ENCODE measurements at places on chromosomes 6 and 20.

GRCh38 chr6:91718198-91718597 is 1131.3 kb upstream of the MAP3K7 start:
- no peaks in the 10 kb centered on the region for H3K27me3 ChIP-seq
- no peak overlapping the region for H3K4me3 ChIP-seq
- no peaks in the 10 kb centered on the region for H3K4me1 ChIP-seq
- no peak for DNase-seq

DNA sequence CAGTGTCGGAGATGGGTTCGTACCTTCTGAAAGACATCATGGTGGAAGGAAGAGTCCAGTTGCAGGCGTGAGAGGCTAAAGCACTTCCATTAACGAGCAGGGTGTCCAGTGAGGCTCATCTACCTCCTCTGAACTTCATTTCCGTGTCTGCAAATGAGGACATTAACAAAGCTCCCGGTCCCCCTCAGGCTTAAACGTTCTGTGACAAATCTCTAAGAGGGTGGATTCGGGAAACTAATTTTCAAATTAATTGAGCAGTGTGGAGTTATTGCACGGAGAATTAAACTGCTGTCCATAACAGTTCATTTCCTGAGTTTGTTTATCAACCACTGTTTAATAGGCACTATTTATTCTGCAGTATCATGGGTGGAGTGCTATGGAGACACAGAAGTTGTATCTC is 68.2 kb downstream of the TRMT6 start:
- no peak overlapping the region for H3K4me3 ChIP-seq
- peaks cover 33% of the 10 kb centered on the region for H3K27me3 ChIP-seq
- H3K27ac ChIP-seq, result no peak overlapping the region

DNA sequence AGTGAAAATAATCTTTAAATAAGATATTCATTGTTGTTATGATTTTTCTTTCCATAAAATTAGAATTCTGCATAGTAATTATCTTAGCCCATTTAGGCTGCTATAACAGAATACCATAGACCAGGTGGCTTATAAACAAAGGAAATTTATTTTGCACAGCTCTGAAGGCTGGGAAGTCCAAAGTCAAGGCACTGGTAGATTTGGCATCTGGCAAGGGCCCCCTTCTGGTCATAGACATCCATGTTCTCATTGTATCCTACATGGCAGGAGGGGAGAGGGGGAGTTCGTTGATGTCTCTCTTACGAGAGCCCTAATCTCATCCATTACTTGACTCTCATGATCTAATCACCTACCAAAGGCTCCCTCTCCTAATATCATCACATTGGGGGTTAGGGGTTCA is 175.0 kb upstream of the CCN2 start:
- H3K4me3 ChIP-seq, result no peak overlapping the region
- peaks cover 31% of the 10 kb centered on the region for H3K4me1 ChIP-seq
- no peak overlapping the region for H3K27ac ChIP-seq
- no peaks in the 10 kb centered on the region for H3K27me3 ChIP-seq

DNA sequence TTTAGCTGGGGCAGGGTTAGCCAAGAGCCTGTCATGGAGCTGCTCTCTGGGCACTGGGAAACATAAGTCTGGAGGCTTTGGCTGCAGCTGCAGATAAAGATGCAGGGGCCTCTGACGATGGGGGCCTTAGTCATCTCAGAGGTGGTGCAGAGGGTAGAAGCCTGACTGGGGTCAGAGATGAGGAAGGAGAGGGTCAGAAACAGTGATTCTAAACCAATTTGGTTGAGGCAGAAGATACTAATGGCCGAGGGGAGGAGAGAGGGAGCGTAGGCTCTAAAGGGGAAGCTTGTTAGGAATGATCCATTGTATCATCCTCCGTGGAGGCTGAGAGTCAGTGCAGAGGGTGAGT is 33.8 kb downstream of the PLEKHG1 start:
- H3K27ac ChIP-seq, result no peak overlapping the region
- DNase-seq, result no peak
- no peak overlapping the region for H3K4me3 ChIP-seq

DNA sequence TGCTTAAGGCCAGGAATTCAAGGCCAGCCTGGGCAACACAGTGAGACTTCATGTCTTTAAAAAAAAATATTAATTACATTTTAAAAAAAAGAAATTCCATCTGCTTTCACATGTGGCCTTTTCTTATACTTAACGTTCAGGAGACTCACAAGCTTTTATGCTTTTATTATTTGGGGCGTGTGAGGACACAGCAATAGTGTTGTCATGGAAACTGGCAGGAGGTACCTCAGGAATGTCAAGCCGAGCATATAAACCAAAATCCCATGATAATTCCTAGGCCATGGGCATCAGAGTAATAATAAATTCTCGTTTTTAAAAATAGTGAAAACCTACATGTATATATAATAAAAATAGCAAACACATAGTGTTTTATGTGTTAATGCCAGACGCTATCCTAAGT is 89.8 kb downstream of the IYD start:
- no peak overlapping the region for H3K4me3 ChIP-seq
- no peak for DNase-seq
- no peak overlapping the region for H3K27ac ChIP-seq
- peaks cover 1% of the 10 kb centered on the region for H3K27me3 ChIP-seq
- H3K36me3 ChIP-seq, result no peaks in the 10 kb centered on the region

- DNase-seq, result no peak
- peak overlapping the region; percentile 51 for H3K4me3 ChIP-seq
- H3K36me3 ChIP-seq, result no peaks in the 10 kb centered on the region
- H3K27ac ChIP-seq, result no peak overlapping the region
Measured at GRCh38 chr6:107704347-107705013, 119.6 kb downstream of the SCML4 start.

DNA sequence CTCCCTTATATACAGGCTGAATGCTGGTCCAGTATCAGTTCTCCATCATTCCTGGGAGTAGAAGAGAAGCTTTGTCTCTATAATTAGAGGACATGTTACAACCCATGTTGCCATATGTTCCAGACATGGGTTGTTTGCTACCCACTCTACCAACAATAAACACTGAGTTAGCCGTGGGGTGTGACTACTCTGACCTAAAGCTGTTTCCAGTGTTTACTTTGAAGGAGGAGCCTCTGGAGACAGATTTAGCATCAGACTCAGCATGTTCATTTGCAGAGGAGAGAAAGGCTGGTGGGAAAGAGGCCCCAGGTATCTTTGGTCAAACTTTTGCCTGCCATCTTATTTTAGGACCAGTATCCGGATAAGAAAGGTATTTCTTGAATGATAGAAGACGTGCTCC is 157.9 kb upstream of the SNX9 start:
- H3K27me3 ChIP-seq, result no peaks in the 10 kb centered on the region
- H3K4me1 ChIP-seq, result peaks cover 21% of the 10 kb centered on the region
- no peak overlapping the region for H3K27ac ChIP-seq

- H3K4me3 ChIP-seq, result no peak overlapping the region
- DNase-seq, result no peak
- H3K27me3 ChIP-seq, result no peaks in the 10 kb centered on the region
- H3K27ac ChIP-seq, result no peak overlapping the region
Measured at GRCh38 chr6:158766621-158767455, 52.3 kb downstream of the EZR start.

DNA sequence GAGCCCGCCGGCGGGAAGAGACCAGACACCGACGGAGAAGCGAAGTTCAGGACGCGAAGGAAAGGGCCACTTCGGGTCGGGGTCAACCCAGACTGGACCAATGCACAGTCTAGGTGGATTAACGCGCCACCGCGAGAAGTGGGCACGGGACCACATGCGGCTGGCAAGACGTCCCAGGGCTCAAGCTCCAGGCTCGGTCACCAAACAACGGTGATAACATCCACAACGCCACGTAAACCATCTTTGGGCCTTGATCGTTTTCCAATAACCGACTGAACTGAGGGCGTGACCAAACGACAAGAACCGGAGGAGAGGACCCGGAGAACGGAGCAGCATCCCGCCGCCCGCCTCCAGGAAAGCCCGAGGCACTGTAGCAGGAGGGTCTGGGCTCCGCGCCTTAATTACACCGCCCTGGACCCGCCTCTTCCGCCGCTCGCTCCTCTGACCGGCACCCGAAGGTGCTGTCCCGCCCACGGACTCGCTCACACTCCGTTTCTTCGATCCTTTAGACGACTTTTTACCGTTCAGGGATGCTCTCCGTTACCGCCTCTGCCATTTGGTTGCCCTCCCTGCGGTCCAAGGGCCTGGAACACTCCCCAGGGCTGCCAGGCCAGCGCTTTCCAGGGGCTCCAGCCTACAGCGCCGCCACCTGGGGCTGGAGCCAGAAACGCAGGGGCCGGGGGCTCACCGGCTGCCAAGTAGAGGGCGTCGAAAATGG is 44.1 kb downstream of the DPPA5 start:
- H3K4me1 ChIP-seq, result peaks cover 35% of the 10 kb centered on the region
- H3K4me3 ChIP-seq, result peak overlapping the region; percentile 96
- H3K27ac ChIP-seq, result peak overlapping the region; percentile 93

DNA sequence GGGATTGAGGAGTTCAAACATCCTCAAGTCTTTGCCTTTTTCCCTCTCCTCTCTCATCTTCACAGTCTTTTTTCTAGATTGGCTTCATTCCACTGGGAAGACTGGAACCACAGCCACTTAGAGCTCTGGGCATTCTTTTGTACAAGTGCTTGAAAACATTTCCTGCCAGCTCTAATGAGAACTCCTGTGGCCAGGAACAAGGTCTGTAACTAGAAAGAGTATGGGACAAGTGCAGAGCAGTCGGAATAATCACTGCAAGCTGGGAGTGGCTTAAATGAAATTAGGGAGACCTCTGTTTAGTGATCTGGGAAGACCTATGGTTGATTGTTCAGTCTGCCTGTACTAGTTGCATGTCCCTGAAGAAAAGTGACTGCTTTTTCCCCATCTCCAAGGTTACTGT is 41.0 kb upstream of the SMIM8 start:
- H3K4me3 ChIP-seq, result no peak overlapping the region
- H3K27ac ChIP-seq, result no peak overlapping the region
- no peaks in the 10 kb centered on the region for H3K36me3 ChIP-seq
- peaks cover 2% of the 10 kb centered on the region for H3K27me3 ChIP-seq

DNA sequence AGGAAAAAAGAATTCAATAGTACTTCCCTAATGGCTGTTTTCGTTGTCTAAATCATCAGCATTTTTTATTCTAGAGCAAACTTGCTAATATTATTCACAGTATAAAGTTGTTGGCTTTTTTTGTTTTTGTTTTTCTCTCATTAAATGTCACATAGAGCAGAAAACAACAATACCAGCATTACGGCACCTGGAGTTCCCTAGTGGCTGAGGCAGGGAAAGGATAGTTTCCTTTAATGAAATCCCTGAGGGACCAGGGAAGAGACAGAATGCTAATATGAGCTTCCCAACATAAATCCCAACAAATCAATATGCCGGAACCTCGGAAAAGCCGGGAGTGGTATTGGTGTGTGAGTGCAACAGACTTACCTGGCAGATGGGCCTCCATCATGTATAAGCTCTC is 235.2 kb upstream of the ASCC3 start:
- H3K36me3 ChIP-seq, result no peaks in the 10 kb centered on the region
- H3K4me3 ChIP-seq, result no peak overlapping the region
- no peak overlapping the region for H3K27ac ChIP-seq
- no peaks in the 10 kb centered on the region for H3K27me3 ChIP-seq

GRCh38 chr6:139776041-139776440 is 401.6 kb upstream of the CITED2 start:
- peaks cover 19% of the 10 kb centered on the region for H3K4me1 ChIP-seq
- H3K36me3 ChIP-seq, result no peaks in the 10 kb centered on the region
- DNase-seq, result no peak
- H3K4me3 ChIP-seq, result no peak overlapping the region
- H3K27me3 ChIP-seq, result no peaks in the 10 kb centered on the region
- no peak overlapping the region for H3K27ac ChIP-seq

DNA sequence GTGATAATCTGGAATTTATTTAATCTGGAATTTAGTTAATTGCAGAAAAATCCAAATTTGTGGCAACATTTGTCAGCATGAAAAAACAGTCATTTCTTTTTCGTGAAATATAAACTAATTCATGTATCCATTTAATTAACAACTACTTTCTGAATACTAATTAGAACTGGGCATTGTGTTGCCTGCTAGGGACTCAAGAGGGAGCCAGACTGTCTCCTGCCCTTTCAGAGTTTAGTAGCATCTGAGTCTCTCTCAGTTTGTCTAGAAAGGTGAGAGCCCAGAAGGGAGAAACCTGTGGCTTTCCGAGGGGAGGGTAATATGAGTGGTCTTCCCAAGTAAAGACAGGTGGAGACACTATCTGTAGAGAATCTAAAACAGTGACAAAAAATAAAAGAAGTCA is 210.9 kb upstream of the HDDC2 start:
- no peak overlapping the region for H3K4me3 ChIP-seq
- peaks cover 20% of the 10 kb centered on the region for H3K4me1 ChIP-seq
- no peaks in the 10 kb centered on the region for H3K27me3 ChIP-seq

DNA sequence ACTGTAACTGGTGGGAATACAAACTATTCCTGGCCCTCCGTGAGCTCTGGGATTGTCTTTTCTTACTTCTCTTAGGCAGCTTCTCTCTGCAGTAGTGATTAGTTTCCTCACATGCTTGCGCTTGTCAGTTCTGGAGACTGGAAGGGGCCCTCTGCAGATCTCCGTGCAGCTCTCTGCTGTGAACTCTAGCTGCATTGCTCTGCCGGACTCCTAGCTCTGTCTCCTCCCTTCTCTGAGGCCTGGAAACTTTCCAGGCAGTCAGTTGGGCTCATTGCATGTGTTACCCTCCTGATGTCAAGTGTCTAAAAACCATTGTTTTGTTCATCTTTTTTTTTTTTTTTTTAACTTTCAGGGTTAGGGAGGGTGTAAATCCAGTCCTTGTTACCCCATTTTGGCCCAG is 102.3 kb downstream of the CTNNBL1 start:
- no peaks in the 10 kb centered on the region for H3K27me3 ChIP-seq
- DNase-seq, result no peak

- no peak overlapping the region for H3K27ac ChIP-seq
- no peak for DNase-seq
- H3K4me3 ChIP-seq, result no peak overlapping the region
- no peaks in the 10 kb centered on the region for H3K36me3 ChIP-seq
Measured at GRCh38 chr6:2900221-2900807, 2.8 kb downstream of the SERPINB9 start.

GRCh38 chr6:169831450-169832246 is 80.2 kb downstream of the ERMARD start:
- H3K4me1 ChIP-seq, result peaks cover 6% of the 10 kb centered on the region
- H3K36me3 ChIP-seq, result peaks cover 1% of the 10 kb centered on the region
- DNase-seq, result no peak
- peaks cover 58% of the 10 kb centered on the region for H3K27me3 ChIP-seq

- H3K4me3 ChIP-seq, result no peak overlapping the region
- H3K27ac ChIP-seq, result no peak overlapping the region
- no peak for DNase-seq
Measured at GRCh38 chr6:40276141-40276540, 311.0 kb downstream of the LRFN2 start.

- DNase-seq, result peak; percentile 86
- H3K4me3 ChIP-seq, result no peak overlapping the region
- no peaks in the 10 kb centered on the region for H3K27me3 ChIP-seq
- H3K36me3 ChIP-seq, result peaks cover 6% of the 10 kb centered on the region
- peaks cover 34% of the 10 kb centered on the region for H3K4me1 ChIP-seq
- no peak overlapping the region for H3K27ac ChIP-seq
Measured at GRCh38 chr20:63702751-63703470, 4.9 kb downstream of the ARFRP1 start.

DNA sequence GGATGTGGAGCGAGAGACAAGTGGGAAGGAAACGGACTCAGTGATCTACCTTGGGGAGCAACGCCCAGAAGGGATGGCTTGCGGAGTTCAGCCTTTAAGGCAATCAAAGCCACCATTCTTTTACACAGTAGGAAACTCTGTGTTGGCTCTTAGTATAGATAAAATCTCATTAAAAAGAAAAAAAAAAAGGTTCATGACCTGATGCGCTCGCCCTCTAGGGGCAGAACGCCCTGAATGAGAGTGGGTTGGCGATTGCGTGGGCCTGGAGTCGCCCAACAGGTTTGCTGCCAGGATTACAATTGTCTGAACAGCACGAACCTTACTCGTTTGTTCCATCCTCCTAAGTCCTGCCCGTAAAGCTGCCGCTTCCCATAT is 1.2 kb downstream of the TPD52L1 start:
- no peaks in the 10 kb centered on the region for H3K27me3 ChIP-seq
- H3K4me1 ChIP-seq, result peaks cover 24% of the 10 kb centered on the region
- H3K4me3 ChIP-seq, result peak overlapping the region; percentile 91
- no peak for DNase-seq
- H3K27ac ChIP-seq, result peak overlapping the region; percentile 85
